GM20000 (cell line): ENCODE measurements at places on chromosomes 16 and 17.

GRCh38 chr16:69397821-69398521, 12.2 kb upstream of the TERF2 start:
- no peak for DNase-seq

GRCh38 chr17:49000943-49001342, 3.8 kb downstream of the IGF2BP1 start:
- DNase-seq: peak; percentile 10

GRCh38 chr16:30805370-30806169, 18.6 kb upstream of the ZNF629 start:
- DNase-seq: peak; percentile 39

DNA sequence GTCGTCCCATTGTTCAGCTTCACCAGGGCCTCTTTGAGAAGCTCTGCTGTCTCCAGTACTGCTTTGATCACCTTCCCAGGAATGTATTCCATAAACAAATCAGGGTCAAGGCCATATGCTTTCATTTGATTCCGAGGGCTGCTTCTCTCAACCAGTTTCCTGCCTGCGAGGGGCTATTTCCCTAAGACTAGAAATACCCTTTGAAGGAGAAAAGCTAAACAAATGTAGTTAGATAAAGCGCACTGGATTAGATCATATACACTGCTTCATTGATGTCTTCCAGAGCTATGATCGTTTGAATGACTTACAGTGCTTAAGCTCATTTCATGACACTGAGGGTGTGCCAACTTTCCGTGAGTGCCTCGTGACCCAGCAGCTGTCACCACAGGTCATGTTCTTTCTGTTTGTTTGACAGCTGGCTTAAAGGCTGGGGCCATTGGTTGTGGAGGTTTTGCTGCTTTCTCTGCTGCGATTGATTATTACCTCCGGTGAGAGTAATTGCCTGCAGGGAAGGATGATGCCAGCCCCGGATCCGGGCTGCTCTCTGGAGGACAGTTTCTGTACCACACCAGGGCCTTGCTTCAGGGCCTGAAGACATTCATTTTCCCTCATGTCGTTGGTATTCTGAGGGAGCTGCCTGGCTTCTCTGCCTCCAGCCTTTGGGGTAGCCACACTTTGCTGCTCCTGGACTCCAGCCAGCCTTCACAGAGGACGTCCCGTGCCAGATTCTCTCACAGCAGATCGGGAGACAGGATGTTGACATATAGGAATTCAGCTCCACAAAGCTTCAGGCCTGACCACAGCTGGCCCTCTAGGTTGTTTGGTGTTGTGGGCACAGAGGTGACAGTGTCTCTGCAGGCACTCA, 3.9 kb downstream of the TIMM22 start:
- DNase-seq: no peak

GRCh38 chr16:84072014-84072413, 29.4 kb upstream of the SLC38A8 start:
- no peak for DNase-seq

DNA sequence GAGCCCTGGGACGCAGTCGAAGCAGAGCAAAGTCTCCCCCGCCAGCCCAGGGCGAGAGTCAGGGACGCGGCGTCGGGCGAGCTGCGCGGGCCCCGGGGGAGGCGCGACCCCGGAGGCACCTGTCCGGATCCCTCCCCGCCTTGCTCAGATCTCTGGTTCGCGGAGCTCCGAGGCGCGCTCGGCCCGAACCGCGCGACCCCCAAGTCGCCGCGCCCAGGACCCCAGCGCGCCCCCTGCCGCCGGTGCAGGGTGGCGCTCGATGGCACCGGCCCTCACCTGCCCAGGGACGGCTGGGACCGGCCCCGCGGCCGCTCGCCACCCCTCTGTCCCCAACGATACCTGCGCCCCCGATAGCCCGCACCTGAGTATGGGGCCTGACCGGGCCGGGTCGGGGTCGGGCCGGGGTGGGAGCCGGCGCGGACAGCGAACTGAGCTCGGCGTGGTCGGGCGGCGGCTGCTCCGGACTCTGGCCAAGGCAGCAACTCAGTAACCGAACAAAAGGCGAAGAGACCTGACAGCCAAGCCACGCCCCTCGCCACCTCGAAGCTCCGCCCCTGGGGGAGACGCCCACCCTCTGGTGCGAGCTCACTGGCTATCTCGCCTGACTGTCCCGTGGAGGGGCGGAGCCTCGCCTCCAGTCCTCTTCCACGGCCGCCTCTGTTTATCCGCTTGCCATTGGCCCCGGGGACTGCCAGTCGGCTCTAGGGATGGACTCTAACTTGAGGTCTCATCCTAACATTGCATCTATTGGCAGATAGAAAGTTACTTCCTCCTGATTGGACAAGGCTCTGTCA, at the start of gene JUP:
JUP (minus strand) TSS at position 485 of the 794 bp plus-strand sequence. CDS start 14,857 bp downstream, outside the sequence.
- DNase-seq: peak; percentile 96

- DNase-seq: no peak
Measured at GRCh38 chr17:279331-279730, 73.3 kb downstream of the RPH3AL start.

DNA sequence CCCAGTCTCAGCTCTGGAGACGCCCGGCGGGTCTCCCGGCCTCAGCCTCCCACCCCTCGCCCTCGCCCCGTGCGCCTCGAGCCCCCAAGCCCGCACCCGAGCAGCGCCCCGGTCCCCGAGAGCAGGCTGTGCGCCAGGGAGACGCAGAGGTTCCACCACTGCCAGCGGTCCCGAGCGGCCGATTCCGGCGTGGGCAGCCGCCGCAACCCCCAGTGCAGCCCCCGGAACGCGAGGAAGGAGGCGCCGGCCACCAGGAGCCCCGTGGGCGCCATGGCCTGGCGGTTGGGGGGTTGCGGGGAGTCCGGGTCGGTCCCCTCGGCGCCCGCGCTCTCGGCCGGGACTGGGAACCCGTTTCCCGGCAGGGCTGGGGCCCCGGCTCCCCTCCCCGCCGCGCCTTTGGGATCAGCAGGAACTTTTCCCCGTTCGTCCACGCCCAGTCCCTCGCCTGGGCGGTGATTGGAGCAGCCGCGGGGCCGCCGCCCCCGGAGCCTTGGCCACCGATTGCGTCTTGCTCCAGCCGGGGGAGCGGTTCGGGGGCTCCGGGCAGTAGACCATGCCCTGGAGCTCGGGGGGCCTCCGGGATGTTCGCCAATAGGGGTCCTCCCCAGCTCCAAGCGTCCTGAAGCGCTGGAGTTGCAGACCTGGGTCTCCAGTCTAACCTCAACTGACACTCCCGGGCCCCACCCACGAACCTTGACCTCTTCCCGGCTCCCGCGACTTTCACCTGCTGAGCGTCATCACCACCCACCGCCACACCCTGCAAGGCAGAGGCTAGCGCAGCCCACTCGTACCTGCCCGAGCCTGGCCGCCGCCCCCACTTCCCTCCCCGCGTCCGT, at the start of gene TLCD2:
TLCD2 (minus strand) TSS at position 407 of the 836 bp plus-strand sequence; CDS start at position 272, 135 bp downstream.
- DNase-seq: peak; percentile 54

GRCh38 chr16:51666074-51666473, 515.0 kb upstream of the SALL1 start:
- DNase-seq: no peak

DNA sequence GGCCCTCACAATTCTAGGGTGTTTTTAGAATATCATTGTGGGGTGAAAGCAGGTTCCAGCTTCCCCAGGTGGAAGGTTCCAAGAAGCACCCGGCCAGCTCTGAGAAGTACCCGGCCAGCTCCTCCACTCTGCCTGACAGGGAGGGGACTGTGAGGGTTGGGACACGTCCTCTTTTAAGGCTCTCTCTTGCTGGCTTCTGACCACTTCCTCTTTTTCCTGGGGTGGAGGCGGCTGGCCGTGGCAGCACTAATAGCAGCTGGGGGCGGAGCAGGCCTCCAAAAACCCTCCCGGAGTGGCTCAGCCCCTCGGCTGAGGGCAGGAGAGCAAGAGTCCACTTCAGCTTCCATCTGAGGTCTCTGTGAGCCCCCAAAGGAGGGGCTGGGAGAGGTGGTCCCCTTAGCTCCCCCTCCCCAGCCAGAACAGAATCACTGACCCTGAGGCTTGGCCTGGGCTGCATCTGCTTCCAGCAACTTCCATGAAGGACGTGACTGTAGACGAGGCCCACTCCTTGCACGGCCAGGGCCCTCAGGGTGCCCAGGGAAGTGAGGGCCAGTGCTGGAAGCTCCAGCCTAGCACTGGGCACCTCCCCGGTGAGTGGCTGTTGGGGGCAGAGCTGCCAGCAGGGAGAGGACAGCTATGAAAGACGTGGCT, 26.7 kb upstream of the PLCG2 start:
- DNase-seq: peak; percentile 81

- DNase-seq: no peak
Measured at GRCh38 chr17:9181640-9182039, 160.3 kb downstream of the NTN1 start.

DNA sequence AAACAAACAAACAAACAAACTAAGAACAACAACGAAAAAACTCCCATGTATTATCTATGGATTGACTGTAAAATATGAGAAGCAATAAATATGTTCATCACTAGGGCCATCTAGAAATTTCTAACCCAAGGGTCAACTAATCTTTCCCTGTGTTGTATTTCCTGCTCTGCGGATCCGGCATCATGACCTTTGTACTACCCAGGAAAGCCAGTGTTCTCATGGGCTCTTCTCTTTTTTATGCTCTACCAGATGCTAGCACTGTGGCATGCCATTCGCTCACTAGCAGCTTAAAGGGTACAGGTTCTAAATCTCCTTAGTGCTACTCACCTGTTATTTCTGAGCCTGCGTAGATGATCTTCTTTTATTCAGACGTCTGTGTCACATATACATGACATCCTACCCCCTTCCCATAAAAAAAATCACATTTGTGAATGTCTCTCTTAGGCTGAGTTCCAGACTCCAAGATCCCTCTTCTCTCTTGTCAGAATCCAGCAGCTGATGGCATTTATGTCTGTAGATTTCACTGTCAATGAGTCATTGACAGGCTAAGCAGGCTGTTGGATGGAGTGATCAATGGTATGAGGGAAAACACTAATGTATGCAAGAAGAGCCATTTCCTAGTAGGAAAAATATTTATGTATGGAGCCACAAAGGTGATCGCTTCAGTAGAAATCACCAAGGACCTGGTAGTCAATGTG, 100.0 kb downstream of the WWOX start:
- no peak for DNase-seq

GRCh38 chr17:50470426-50470825, 1.7 kb upstream of the CHAD start:
- DNase-seq: no peak

- no peak for DNase-seq
Measured at GRCh38 chr17:80949451-80950421, 41.9 kb upstream of the CHMP6 start.

DNA sequence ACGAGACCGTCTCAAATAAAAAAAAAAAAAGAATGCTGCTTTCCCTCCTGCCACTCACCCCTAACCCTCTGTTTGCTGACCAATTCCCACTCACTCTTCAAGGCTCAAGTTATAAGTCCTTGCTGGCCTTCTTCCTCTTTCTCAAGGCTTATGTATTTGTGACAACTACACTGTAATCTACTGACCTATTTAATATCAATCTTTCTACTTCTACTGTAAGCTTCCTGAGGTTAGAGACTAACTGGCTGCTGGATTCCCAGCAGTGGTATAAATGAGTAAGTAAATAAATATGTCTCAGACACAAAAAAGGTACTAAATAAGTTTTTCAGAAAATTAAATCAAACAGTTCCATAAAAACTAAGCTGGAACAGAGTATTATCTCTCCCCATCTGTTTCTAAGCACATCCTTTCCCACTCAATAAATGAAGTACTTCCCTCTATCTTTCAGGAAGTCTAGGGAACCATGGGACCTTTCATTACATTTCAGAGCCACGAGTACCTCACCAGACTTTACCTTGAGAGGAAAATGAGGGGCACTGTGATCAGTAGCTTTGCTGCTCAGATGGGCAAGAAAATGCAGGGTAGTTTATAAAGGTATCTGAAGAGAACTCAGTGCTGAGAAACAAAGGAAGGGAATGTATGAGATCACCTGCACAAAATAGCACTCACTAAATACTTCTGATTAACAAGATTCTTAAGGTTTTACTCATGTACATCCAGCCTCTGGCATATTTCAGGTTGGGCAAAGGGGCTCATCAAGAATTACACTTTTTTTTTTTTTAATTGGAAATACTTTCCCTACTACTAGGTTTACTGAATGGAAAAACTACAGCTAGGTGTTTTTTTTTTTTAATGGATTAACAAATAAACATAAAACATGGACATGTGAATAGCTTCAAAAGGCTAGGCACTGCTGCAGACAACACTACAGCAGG, 10.8 kb downstream of the SSH2 start:
- no peak for DNase-seq

DNA sequence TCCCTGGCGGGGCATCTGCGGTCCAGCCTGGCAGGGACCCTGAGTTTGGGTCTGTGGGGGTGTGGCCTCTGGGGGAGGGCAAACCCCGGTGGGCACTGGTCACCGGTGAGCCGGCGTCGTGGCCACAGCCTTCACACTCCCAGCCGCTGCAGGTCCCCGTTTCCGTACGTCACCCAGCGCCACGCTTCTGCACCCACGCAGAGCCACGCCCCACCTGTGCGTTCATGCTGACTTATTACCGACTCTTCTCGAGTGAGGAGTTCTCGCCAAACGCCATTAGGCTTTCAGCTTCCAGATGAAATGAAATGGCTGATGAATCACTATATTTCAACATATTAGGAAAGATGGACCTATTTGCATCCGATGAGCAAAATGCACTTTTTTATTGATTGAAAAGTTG, 8.8 kb upstream of the SSTR5 start:
- no peak for DNase-seq

DNA sequence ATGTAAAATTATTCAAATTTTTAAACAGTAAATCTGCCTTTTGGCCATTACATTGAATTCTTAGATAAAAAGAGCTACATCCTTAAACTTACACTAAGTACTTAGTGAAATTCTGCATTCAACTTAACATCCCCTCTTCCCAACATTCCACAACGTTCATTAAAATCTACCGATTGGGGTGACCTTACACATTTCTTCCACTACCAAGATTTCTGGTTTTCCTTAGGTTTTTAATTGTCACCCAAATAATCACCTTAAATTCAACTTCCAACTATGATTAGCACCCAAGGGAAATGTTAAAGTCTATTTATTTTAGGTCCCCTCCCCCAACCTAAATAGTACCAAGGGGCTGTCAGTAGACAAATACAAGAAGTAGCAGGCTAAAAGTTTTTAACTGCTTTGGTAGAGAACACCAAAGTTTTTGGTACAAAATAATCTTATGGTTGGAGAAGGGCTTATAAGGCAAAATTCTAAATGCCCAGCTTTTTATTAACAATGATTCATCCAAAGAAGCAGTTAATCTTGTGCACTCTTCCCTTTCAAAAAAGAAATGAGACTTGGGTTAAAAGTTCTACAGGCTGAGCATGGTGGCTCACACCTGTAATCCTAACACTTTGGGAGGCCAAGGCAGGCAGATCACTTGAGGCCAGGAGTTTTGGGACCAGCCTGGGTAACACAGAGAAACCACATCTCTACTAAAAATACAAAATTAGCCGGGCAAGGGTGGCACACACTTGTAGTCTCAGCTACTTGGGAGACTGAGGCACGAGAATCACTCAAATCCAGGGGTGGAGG, 4.7 kb downstream of the SRSF1 start:
- DNase-seq: no peak
